PC-3 (cell line): ENCODE measurements at places on chromosomes 13 and 19. TPM values are rescaled to one million over a fixed set of nuclear protein-coding genes. Genes with fewer than 3 reads are reported as not detected.

- H3K4me3 ChIP-seq = no peak overlapping the region
- peak; percentile 36 for DNase-seq
- H3K27me3 ChIP-seq = no peaks in the 10 kb centered on the region
- H3K36me3 ChIP-seq = no peaks in the 10 kb centered on the region
- H3K27ac ChIP-seq = no peak overlapping the region
These were observed 18.4 kb upstream of the KPNA3 start for GRCh38 chr13:49810567-49811526.

LRRC25 gene
- total RNA-seq = not detected in 2 replicates

INSR gene
- 13.7 and 41.5 TPM in 2 replicates for total RNA-seq

- H3K27me3 ChIP-seq = no peaks in the 10 kb centered on the region
- no peak for DNase-seq
- H3K36me3 ChIP-seq = no peaks in the 10 kb centered on the region
- no peak overlapping the region for H3K27ac ChIP-seq
These were observed 8.4 kb upstream of the VSTM2B start for GRCh38 chr19:29517412-29517811.

- H3K4me1 ChIP-seq = no peaks in the 10 kb centered on the region
- no peaks in the 10 kb centered on the region for H3K27me3 ChIP-seq
- H3K36me3 ChIP-seq = no peaks in the 10 kb centered on the region
These were observed 14.0 kb upstream of the TBC1D4 start for GRCh38 chr13:75495938-75496337.

DNA sequence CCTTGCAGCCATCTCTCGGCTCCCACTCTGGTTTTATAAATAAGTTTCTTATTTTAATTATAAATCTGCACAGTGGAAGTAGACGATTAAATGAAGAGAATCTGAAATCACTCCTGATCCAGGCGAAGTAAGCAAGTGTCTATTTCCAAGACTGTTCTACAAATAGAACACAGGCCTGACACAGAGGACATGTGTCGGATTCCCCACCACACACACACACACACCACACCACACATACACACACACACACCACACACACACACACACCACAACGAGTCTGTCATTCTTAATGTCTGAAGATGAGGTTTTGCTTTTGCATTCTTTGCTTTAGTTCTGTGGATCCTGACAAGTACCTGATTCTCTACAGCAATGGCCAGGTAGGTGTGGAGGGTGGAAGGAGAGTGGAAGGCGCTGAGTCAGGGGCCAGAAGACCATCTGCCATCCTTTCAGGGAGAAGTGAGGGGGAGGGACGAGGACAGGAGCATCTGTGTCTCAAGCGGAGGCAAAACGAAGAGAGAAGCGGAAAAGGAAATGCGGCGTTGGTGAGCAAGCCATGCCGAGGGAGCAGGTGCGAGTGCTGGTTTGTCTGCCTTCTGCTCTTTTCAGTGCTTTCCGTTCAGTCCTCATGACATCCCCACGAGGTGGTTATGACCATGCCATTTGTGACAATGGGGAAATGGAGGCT lies 110.2 kb downstream of the TEX26 start:
- H3K36me3 ChIP-seq = no peaks in the 10 kb centered on the region; the same call in 1 of the 2 replicates
- H3K4me3 ChIP-seq = no peak overlapping the region
- peaks cover 33% of the 10 kb centered on the region for H3K4me1 ChIP-seq
- DNase-seq = no peak
- no peak overlapping the region for H3K27ac ChIP-seq
- H3K27me3 ChIP-seq = no peaks in the 10 kb centered on the region

RYR1 gene
- total RNA-seq = not detected in 2 replicates

GRCh38 chr19:55681131-55682092 lies 6.4 kb downstream of the EPN1 start:
- peaks cover 29% of the 10 kb centered on the region for H3K4me1 ChIP-seq
- H3K27ac ChIP-seq = no peak overlapping the region
- DNase-seq = no peak
- no peaks in the 10 kb centered on the region for H3K27me3 ChIP-seq
- H3K4me3 ChIP-seq = no peak overlapping the region

- 0 out of 2 replicates have a peak, but pooled peaks cover 6% of the 10 kb centered on the region for H3K27me3 ChIP-seq
- H3K4me1 ChIP-seq = no peaks in the 10 kb centered on the region
- no peak overlapping the region for H3K27ac ChIP-seq
- H3K4me3 ChIP-seq = no peak overlapping the region
- no peak for DNase-seq
These were observed 66.4 kb upstream of the USP29 start for GRCh38 chr19:57053401-57053800.

- H3K4me3 ChIP-seq = no peak overlapping the region
- peaks cover 13% of the 10 kb centered on the region for H3K4me1 ChIP-seq
- H3K36me3 ChIP-seq = no peaks in the 10 kb centered on the region
- peak overlapping the region; percentile 3; the same call in 1 of the 2 replicates for H3K27ac ChIP-seq
- peak; percentile 53 for DNase-seq
These were observed 84.4 kb downstream of the DNAJC15 start for GRCh38 chr13:43107780-43108179.
